CD8-positive, alpha-beta memory T cell (primary cell): ENCODE measurements at places on chromosomes 6 and 20. TPM values are rescaled to one million over a fixed set of nuclear protein-coding genes. Genes with fewer than 3 reads are reported as not detected.
A peak's percentile ranks its signal among the peaks of the same experiment; 100 is the strongest.

DNA sequence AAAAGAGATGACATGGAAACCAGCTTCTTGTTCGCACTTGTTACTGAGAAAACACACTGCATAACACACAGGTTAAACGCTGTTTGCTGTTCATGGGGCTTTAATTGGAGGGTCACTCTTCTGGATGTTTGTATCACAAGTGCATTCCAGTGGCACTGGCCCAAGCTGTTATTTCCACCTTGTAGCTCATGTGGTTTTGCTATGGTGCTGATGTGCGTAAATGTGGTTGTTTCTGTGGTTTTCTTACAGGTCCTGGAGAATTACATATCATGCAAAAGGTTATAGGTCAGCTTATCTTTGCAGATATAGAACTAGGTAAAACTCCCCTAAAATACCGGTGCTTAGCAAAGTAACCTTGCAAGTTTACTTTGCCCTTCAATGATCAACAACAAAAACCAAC lies 89.3 kb upstream of the AHI1 start:
- no peak for DNase-seq
- no peaks in the 10 kb centered on the region for H3K4me1 ChIP-seq
- H3K27me3 ChIP-seq, result no peaks in the 10 kb centered on the region
- H3K36me3 ChIP-seq, result no peaks in the 10 kb centered on the region

- no peaks in the 10 kb centered on the region for H3K36me3 ChIP-seq
- no peak overlapping the region for H3K27ac ChIP-seq
- DNase-seq, result no peak
- H3K27me3 ChIP-seq, result peaks cover 23% of the 10 kb centered on the region
- no peak overlapping the region for H3K4me3 ChIP-seq
- H3K4me1 ChIP-seq, result no peaks in the 10 kb centered on the region
Measured at GRCh38 chr20:2086980-2087377, 14.6 kb upstream of the STK35 start.

GRCh38 chr6:82957171-82957867 lies 108.3 kb downstream of the UBE3D start:
- no peak for DNase-seq
- H3K27me3 ChIP-seq, result no peaks in the 10 kb centered on the region
- no peak overlapping the region for H3K4me3 ChIP-seq
- no peak overlapping the region for H3K27ac ChIP-seq
- H3K36me3 ChIP-seq, result no peaks in the 10 kb centered on the region

GRCh38 chr20:40506537-40506939 lies 182.5 kb downstream of the MAFB start:
- H3K27ac ChIP-seq, result no peak overlapping the region
- H3K36me3 ChIP-seq, result no peaks in the 10 kb centered on the region
- no peak for DNase-seq
- H3K27me3 ChIP-seq, result no peaks in the 10 kb centered on the region
- H3K4me1 ChIP-seq, result no peaks in the 10 kb centered on the region

- H3K4me3 ChIP-seq, result peak overlapping the region; percentile 82
- H3K27ac ChIP-seq, result peak overlapping the region; percentile 87
- H3K4me1 ChIP-seq, result peaks cover 20% of the 10 kb centered on the region
- no peak for DNase-seq
- H3K27me3 ChIP-seq, result no peaks in the 10 kb centered on the region
Measured at GRCh38 chr6:145814035-145814500, 527 bp downstream of the FBXO30 start.

DNA sequence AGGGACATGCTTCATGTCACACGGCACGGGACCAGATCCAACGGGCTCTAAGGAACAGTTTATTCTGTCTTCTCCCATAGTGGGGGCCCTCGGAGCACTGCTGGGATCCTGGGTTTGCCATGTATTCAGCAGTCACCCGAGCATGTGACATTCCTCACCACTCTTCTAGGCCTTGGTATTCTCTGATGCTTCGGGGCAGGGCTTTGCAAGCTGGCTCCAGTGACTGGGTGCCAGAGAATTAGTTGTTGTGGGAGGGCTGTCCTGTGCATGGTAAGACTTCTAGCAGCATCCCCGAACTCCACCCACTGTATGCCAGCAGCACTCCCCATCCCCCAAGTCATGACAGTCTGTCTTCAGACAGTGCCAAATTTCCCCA lies 5.4 kb downstream of the CCN5 start:
- H3K4me3 ChIP-seq, result no peak overlapping the region
- H3K4me1 ChIP-seq, result no peaks in the 10 kb centered on the region
- DNase-seq, result no peak

GRCh38 chr6:105194106-105194505 lies 14.3 kb upstream of the POPDC3 start:
- H3K27me3 ChIP-seq, result no peaks in the 10 kb centered on the region
- no peaks in the 10 kb centered on the region for H3K36me3 ChIP-seq
- H3K4me3 ChIP-seq, result no peak overlapping the region
- H3K4me1 ChIP-seq, result no peaks in the 10 kb centered on the region

GRCh38 chr6:16723402-16723801 lies 37.9 kb downstream of the ATXN1 start:
- no peak for DNase-seq
- H3K27ac ChIP-seq, result no peak overlapping the region
- no peak overlapping the region for H3K4me3 ChIP-seq
- no peaks in the 10 kb centered on the region for H3K36me3 ChIP-seq

- no peaks in the 10 kb centered on the region for H3K36me3 ChIP-seq
- H3K4me3 ChIP-seq, result peak overlapping the region; percentile 1
- no peak overlapping the region for H3K27ac ChIP-seq
- DNase-seq, result no peak
Measured at GRCh38 chr20:24045621-24046318, 57.2 kb upstream of the GGTLC1 start.

DNA sequence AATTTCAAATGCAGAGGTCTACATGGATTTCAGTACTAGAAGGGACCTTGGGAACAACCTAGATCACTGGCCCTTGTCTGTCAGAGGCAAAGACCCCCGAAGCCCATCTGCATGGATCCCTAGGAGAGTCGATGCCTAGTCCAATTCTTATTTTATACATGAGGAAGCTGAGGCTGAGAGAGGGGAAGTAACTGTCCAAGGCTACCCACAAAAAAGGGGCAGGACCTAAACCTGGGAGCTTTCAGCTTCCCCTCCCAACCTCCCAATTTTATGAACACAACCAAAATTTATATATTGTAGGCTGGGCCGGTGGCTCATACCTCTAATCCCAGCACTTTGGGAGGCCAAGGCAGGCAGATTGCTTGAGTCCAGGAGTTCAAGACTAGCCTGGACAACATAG lies 73.2 kb downstream of the TRERF1 start:
- H3K36me3 ChIP-seq, result no peaks in the 10 kb centered on the region
- no peak overlapping the region for H3K27ac ChIP-seq
- H3K4me1 ChIP-seq, result peaks cover 43% of the 10 kb centered on the region
- no peaks in the 10 kb centered on the region for H3K27me3 ChIP-seq
- H3K4me3 ChIP-seq, result peak overlapping the region; percentile 5

- DNase-seq, result no peak
- peak overlapping the region; percentile 87 for H3K27ac ChIP-seq
- H3K4me1 ChIP-seq, result no peaks in the 10 kb centered on the region
- no peaks in the 10 kb centered on the region for H3K27me3 ChIP-seq
Measured at GRCh38 chr20:23132293-23132929, 46.3 kb upstream of the CD93 start.

DNA sequence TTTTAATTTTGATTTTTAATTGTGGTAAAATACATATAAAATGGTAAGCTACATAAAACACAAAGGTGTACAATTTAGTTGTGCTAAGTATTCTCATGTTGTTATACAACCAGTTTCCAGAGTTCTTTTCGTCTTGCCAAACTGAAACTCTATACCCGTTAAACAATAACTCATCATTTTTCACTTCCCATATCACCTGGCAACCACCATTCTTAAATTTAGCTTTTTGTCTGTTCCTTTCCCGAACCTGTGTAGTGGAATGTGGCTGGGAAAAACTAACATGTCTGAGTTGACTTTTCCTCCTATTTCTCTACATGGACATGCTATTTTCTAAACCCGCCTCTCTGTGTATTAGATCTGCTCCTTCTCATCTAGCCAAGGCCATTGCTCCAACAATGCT lies 27.6 kb downstream of the RPRD1B start:
- H3K36me3 ChIP-seq, result peaks cover 67% of the 10 kb centered on the region
- H3K27ac ChIP-seq, result no peak overlapping the region
- DNase-seq, result no peak
- H3K4me1 ChIP-seq, result no peaks in the 10 kb centered on the region

GRCh38 chr6:4384656-4385055 lies 249.3 kb upstream of the ECI2 start:
- no peak for DNase-seq
- no peaks in the 10 kb centered on the region for H3K36me3 ChIP-seq
- H3K27me3 ChIP-seq, result no peaks in the 10 kb centered on the region
- H3K27ac ChIP-seq, result no peak overlapping the region

- no peak for DNase-seq
- H3K36me3 ChIP-seq, result no peaks in the 10 kb centered on the region
- no peaks in the 10 kb centered on the region for H3K4me1 ChIP-seq
- no peaks in the 10 kb centered on the region for H3K27me3 ChIP-seq
Measured at GRCh38 chr20:25496165-25496967, 88.9 kb downstream of the GINS1 start.

DNA sequence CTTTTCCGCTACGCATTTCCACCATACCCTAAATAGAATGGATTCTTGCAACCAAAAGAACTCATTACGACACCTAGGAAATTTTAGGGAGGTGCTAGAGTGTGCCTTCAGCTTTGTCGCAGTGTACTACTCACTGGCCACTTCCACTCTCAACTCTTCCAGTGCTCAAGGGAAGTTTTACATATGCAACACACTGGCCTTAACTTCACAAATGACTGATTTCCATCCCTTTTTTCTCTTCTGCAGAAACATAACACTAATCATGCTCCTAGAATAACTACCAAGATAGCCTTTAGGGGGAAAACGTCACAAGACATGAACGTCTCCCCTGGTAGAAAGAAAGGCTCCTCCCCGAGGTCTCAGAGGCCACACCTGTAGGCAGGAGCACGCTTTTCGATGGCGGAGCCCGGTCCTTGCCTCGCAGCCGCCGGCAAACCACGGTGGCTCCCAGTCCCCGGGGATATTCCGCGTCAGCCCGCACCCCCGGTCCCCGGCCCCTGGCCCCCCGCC lies 584 bp downstream of the LYRM4 start:
- H3K4me3 ChIP-seq, result peak overlapping the region; percentile 81
- H3K36me3 ChIP-seq, result no peaks in the 10 kb centered on the region
- DNase-seq, result peak; percentile 67

TDRD6 gene
- total RNA-seq, result not detected

RSPO4 gene
- total RNA-seq, result not detected

SPATA25 gene
- total RNA-seq, result 0.98 TPM

MEI4 gene
- not detected for total RNA-seq

NKX2-4 gene
- not detected for total RNA-seq

TBXT gene
- total RNA-seq, result not detected
